ENCODE measurements at places on chromosomes 13 and 19. TPM values are rescaled to one million over a fixed set of nuclear protein-coding genes. Genes with fewer than 3 reads are reported as not detected.

DNA sequence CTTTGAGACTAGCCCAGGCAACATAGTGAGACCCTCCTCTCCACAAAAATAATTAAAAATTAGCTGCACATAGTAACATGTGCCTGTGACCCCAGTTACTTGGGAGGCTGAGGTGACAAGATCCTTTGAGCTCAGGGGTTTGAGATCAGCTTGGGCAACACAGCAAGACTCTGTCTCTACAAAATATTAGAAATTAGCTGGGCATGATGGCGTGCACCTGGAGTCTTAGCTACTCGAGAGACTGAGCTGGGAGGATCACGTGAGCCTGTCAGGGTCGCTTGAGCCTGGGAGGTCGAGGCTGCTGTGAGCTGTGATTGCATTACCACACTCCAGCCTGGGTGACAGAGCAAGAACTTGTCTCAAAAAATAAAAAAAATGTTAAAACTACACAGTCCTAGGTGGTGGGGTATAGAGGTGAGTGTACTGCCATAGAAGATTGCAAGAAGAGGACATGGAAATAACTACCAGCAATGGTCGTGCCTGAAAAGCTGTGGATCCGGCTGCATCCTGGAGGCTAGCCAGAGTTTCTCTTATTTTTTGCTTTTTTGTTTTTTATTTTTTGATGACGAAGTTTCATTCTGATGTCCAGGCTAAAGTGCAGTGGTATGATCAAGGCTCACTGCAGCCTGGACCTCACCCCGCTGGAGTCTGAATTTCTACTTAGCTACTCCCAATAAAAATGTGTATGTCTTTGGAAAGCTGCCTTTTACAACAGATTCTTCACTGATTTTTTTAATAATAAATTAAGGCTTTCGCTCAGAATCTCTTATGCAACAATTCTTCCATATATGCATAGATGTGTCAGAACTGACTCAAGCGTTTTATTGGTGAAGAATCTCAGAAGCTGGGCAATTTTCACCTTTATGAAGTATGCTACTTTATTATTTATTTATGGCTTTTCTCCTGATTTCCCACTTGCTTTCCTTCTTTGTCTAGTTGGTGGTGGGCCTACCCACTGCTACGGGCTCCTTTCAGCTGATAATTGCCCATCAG, 393.8 kb downstream of the TSHZ3 start:
- peaks cover 6% of the 10 kb centered on the region for H3K27me3 ChIP-seq
- H3K4me3 ChIP-seq = no peak overlapping the region
- H3K27ac ChIP-seq = no peak overlapping the region
- no peaks in the 10 kb centered on the region for H3K36me3 ChIP-seq

- H3K27me3 ChIP-seq = no peaks in the 10 kb centered on the region
- no peaks in the 10 kb centered on the region for H3K4me1 ChIP-seq
- H3K4me3 ChIP-seq = no peak overlapping the region
- DNase-seq = no peak
- H3K27ac ChIP-seq = no peak overlapping the region
- H3K36me3 ChIP-seq = no peaks in the 10 kb centered on the region
Observed at GRCh38 chr19:13401388-13401787, 104.9 kb downstream of the CACNA1A start.

- no peaks in the 10 kb centered on the region for H3K27me3 ChIP-seq
- no peak overlapping the region for H3K27ac ChIP-seq
- DNase-seq = no peak
- no peaks in the 10 kb centered on the region for H3K36me3 ChIP-seq
- H3K4me3 ChIP-seq = no peak overlapping the region
Observed at GRCh38 chr19:57078802-57079201, 41.0 kb upstream of the USP29 start.

- no peak overlapping the region for H3K4me3 ChIP-seq
Observed at GRCh38 chr19:51168564-51169282, 26.6 kb downstream of the SIGLEC7 start.

DNA sequence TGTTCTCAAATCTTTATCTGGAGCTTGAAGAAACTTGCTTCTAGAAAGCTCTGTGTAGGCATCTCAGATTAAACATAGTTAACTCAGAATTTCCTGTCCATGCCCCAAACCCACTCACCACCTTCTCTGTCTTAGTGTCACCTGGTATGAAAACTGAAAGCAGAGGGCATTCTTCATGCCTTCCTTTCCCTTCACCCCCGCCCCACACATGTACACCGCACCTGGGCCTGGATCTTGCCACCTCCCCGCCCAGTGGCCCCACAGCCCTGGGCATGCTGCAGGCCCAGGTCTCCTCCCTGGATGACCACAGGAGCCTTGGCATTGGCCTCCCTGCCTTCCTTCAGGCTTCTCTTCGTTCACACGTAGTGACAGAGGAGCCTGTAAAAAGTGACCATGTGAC, 15.8 kb downstream of the CFAP97D2 start:
- no peak for DNase-seq
- no peak overlapping the region for H3K27ac ChIP-seq
- H3K4me3 ChIP-seq = no peak overlapping the region
- H3K4me1 ChIP-seq = no peaks in the 10 kb centered on the region
- no peaks in the 10 kb centered on the region for H3K36me3 ChIP-seq
- H3K27me3 ChIP-seq = no peaks in the 10 kb centered on the region

CGB8 gene
- total RNA-seq = not detected

- H3K27me3 ChIP-seq = no peaks in the 10 kb centered on the region
- no peak overlapping the region for H3K27ac ChIP-seq
- no peak overlapping the region for H3K4me3 ChIP-seq
- DNase-seq = no peak
- no peaks in the 10 kb centered on the region for H3K4me1 ChIP-seq
Observed at GRCh38 chr19:31648347-31648746, 299.1 kb upstream of the TSHZ3 start.

- H3K4me3 ChIP-seq = no peak overlapping the region
- no peak for DNase-seq
- H3K27me3 ChIP-seq = no peaks in the 10 kb centered on the region
Observed at GRCh38 chr13:76769271-76769791, 116.9 kb downstream of the KCTD12 start.

- H3K4me1 ChIP-seq = peaks cover 10% of the 10 kb centered on the region
- no peaks in the 10 kb centered on the region for H3K27me3 ChIP-seq
- H3K36me3 ChIP-seq = no peaks in the 10 kb centered on the region
- no peak overlapping the region for H3K4me3 ChIP-seq
- DNase-seq = no peak
Observed at GRCh38 chr19:35509018-35509652, 4.3 kb downstream of the DMKN start.

DNA sequence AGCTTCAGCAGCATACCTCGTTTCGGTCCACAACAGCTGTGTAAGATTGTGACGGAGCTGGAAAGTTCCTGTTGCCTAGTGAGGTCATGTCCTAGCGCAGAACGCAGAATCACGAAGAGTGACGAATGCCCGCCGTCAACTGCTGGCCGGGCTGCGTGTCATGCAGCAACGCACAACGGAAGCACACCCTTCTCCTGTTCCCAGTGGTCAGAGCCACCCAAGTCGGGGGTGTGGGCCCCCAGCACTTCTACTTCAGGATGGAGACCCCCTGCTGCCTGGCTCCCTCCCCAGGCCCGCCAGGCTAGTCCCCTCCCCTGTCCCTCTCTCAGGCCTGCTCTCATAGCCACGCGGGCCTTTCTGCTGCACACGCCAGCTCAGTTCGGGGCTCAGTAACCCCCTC, 25.9 kb downstream of the C2CD4C start:
- H3K36me3 ChIP-seq = no peaks in the 10 kb centered on the region
- H3K27ac ChIP-seq = no peak overlapping the region
- DNase-seq = no peak
- H3K4me3 ChIP-seq = no peak overlapping the region

GRCh38 chr13:96020931-96021330, 32.3 kb downstream of the UGGT2 start:
- H3K4me1 ChIP-seq = no peaks in the 10 kb centered on the region
- no peak overlapping the region for H3K4me3 ChIP-seq
- H3K36me3 ChIP-seq = peaks cover 12% of the 10 kb centered on the region
- H3K27me3 ChIP-seq = no peaks in the 10 kb centered on the region

GRCh38 chr13:52737965-52738364, 1.7 kb downstream of the CNMD start:
- H3K4me1 ChIP-seq = peaks cover 10% of the 10 kb centered on the region
- no peak overlapping the region for H3K4me3 ChIP-seq
- no peak for DNase-seq
- peaks cover 21% of the 10 kb centered on the region for H3K27me3 ChIP-seq
- H3K36me3 ChIP-seq = no peaks in the 10 kb centered on the region

SGCG gene
- total RNA-seq = 147 TPM

DNA sequence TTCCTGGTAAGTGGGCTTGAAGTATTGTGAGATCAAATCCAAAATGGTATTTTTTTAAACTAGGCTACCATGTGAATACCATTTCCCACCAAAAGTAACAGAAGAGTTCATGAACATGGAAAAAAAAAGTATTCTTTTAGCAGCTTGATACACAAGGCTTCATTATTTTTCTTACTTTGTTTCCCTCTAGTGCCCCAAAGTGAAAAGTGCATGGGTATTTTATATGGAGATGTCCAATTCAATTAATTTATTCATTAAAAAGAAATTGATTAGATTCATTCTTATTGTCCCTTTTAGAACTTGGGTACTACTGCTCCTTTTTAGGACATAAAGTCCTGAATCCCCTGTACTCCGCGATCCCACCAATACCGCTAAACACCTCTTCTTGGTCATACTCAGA, 28.6 kb upstream of the SCEL start:
- H3K27ac ChIP-seq = no peak overlapping the region
- no peak for DNase-seq
- H3K4me3 ChIP-seq = no peak overlapping the region
- H3K4me1 ChIP-seq = no peaks in the 10 kb centered on the region

DNA sequence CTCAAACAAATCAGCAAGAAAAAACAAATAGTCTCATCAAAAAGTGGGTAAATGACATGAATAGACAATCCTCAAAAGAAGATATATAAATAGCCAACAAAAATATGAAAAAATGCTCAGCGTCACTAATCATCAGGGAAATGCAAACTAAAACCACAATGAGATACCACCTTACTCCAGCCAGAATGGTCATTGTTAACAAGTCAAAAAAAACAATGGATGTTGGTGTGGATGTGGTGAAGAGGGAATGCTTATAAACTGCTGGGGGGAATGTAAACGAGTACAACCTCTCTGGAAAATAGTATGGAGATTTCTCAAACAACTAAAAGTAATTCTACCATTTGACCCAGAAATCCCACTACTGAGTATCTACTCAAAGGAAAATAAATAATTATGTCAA, 239.2 kb upstream of the RFC3 start:
- no peak overlapping the region for H3K4me3 ChIP-seq
- H3K4me1 ChIP-seq = peaks cover 7% of the 10 kb centered on the region
- no peaks in the 10 kb centered on the region for H3K27me3 ChIP-seq
- DNase-seq = no peak

MTUS2 gene
- 67.1 TPM for total RNA-seq

- no peaks in the 10 kb centered on the region for H3K27me3 ChIP-seq
- peak within 1 kb of the TSS; percentile 93 for H3K27ac ChIP-seq
- DNase-seq = peak; percentile 87
- peak within 1 kb of the TSS; percentile 52 for H3K4me3 ChIP-seq
Observed at GRCh38 chr19:48746738-48747575, at the start of gene IZUMO1. Gene IZUMO1 (minus strand): TSS chr19:48746909. CDS start chr19:48745859, 1,050 bp downstream.

- no peak for DNase-seq
- no peaks in the 10 kb centered on the region for H3K36me3 ChIP-seq
- H3K4me1 ChIP-seq = no peaks in the 10 kb centered on the region
- H3K27me3 ChIP-seq = no peaks in the 10 kb centered on the region
- H3K4me3 ChIP-seq = no peak overlapping the region
Observed at GRCh38 chr19:28556371-28556770, 656.6 kb downstream of the UQCRFS1 start.

GRCh38 chr13:101149735-101150384, 266.4 kb downstream of the NALCN start:
- no peak for DNase-seq
- peaks cover 3% of the 10 kb centered on the region for H3K27me3 ChIP-seq
- H3K36me3 ChIP-seq = no peaks in the 10 kb centered on the region
- H3K4me3 ChIP-seq = no peak overlapping the region

GRCh38 chr13:23941211-23941610, 43.9 kb upstream of the C1QTNF9B start:
- no peak overlapping the region for H3K27ac ChIP-seq
- no peaks in the 10 kb centered on the region for H3K27me3 ChIP-seq
- no peaks in the 10 kb centered on the region for H3K4me1 ChIP-seq

KLK11 gene
- total RNA-seq = 0.32 TPM

DNA sequence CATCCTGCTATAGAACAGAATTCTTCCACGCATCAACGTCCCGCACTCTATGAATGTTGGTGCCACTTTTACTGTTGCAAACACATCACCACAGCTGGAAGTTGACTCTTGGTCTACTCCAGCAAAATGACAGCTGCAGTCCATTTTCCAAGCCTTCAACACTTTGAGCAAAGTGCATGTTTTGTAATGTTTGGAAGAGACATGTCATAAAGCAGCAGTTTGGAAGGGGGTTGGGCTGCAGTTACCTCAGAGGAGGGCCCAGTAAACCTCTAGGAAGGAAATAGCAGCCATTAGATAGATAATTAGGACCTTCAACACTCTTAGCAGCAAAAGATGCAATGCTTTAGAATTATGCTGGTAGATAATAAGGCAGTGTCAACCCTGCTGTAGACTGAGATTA, 323.6 kb downstream of the TDRD3 start:
- no peaks in the 10 kb centered on the region for H3K4me1 ChIP-seq
- DNase-seq = no peak
- no peak overlapping the region for H3K27ac ChIP-seq
- no peak overlapping the region for H3K4me3 ChIP-seq
